NCI-H1092 treated with DMSO at 0.1 percent for 48 hours (cell line): ENCODE measurements at places on chromosomes 12 and 14.
A peak's percentile ranks its signal among the peaks of the same experiment; 100 is the strongest.

DNA sequence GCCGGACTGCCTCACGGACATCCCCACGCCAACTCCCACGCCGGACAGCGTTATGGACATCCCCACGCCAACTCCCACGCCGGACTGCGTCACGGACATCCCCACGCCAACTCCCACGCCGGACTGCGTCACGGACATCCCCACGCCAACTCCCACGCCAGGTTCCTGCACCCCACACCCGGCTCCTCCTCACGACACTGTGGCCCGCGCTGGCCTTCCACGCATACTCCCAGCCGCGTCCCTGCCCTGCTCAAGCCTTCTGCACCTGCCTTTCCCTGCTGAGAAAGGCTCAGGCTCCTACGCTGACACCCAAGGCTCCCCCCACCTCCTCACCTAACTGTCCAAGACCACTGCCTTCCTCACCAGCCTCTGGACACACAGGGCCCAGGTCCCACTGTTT is 9.7 kb downstream of the CACNA2D4 start:
- no peak for DNase-seq

- DNase-seq: no peak
Observed at GRCh38 chr14:65954942-65955341, 531.2 kb upstream of the CCDC196 start.

DNA sequence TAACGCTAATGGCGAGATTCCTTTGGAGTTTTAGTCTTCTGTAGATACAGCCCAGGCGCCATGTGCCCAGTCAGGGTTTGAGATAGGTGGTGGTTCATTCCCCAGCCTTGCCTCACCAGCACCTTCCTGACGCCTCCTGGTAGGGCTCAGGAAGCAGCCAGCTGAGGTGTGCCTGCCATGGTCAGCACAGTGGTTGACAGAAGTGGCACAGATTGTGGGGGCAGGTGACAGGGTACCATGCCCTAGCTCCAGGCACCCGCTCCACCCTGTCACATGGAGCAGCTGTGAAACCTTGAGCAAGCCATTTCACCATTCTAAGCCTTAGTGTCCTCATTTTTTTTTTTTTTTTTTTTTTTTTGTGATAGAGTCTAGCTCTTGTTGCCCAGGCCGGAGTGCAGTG is 45.6 kb downstream of the EVL start:
- DNase-seq: no peak

GRCh38 chr12:24950231-24950834 is 1.4 kb upstream of the BCAT1 start:
- no peak for DNase-seq

GRCh38 chr12:229441-230191 is 15.7 kb upstream of the SLC6A12 start:
- DNase-seq: peak; percentile 40
